Sigmoid colon (tissue), 7 donors: ENCODE measurements at places on chromosomes 2 and 18. TPM values are rescaled to one million over a fixed set of nuclear protein-coding genes. Genes with fewer than 3 reads are reported as not detected.

AKAIN1 gene
- not detected for polyA plus RNA-seq

VSNL1 gene
- polyA plus RNA-seq, result not detected

AMER3 gene
- 0.28 TPM for polyA plus RNA-seq

HOXD1 gene
- polyA plus RNA-seq, result 3.6 TPM

CCDC148 gene
- 0.23 TPM for polyA plus RNA-seq
